ENCODE measurements at places on chromosomes 2 and 18. TPM values are rescaled to one million over a fixed set of nuclear protein-coding genes. Genes with fewer than 3 reads are reported as not detected.
A peak's percentile ranks its signal among the peaks of the same experiment; 100 is the strongest.

GRCh38 chr18:69399253-69399652 is 1.4 kb upstream of the DOK6 start:
- no peak for DNase-seq

GRCh38 chr2:115299199-115299598 is 856.8 kb downstream of the DPP10 start:
- DNase-seq, result no peak

LDLRAD4 gene
- not detected for total RNA-seq

SFTPB gene
- total RNA-seq, result not detected

CDH20 gene
- total RNA-seq, result not detected

DNA sequence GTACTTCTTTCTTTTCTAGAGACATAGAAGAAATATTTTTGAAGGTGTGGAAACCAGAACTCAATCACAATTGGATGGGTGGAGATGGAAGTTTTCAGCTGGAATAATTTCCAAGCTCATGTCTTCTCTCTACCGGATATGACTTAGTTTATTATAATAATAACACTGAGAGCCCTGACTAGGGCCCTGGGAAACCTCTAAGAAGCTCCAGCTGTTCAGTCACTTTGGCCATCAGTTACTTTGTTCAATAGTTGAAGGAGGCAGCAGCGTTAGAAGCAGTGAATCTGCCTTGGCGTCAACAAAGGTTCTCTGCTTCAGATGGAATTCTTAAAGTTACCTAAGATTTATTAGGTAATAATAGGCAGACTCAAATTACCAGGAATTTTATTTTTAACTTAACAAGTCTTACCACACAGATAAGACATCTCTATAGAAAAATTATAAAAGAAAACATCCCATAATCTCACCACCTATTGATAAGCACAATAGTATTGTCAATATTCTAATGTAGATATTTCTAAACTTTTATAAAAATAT is 293.8 kb upstream of the CHAC2 start:
- peak; percentile 21 for DNase-seq

MERTK gene
- 6.6 TPM for total RNA-seq

Data from fibroblast of lung (primary cell).